Mesenchymal stem cell (in vitro differentiated cells and primary cell): ENCODE measurements at places on chromosomes 7 and 10.

DNA sequence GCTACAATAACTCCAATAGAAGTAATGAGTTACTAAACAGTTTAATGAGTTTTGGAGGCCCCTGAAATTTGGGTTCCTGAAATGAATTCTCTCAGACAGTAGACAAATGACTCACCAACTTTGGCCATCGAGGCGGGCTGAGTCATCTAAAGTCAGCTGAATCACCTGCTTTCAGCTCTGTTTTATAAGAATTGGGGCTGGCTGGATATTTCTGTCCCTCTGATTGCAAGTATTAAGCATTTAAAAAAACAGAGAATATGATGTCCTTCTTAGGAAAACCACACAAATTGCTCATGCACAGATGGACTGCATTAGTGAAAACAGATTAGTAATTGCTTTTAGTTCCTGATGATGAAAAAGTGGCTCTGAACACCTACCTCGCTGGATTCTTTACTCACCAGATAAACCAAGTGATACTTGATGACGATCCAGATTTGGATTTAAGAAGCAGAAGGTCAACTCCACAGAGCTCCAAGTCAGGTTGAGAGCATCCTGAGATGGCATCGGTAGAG, 59.1 kb downstream of the ZNF365 start:
- DNase-seq: peak; percentile 73

GRCh38 chr10:78830976-78831375, 237.8 kb upstream of the ZMIZ1 start:
- peak; percentile 14 for DNase-seq

DNA sequence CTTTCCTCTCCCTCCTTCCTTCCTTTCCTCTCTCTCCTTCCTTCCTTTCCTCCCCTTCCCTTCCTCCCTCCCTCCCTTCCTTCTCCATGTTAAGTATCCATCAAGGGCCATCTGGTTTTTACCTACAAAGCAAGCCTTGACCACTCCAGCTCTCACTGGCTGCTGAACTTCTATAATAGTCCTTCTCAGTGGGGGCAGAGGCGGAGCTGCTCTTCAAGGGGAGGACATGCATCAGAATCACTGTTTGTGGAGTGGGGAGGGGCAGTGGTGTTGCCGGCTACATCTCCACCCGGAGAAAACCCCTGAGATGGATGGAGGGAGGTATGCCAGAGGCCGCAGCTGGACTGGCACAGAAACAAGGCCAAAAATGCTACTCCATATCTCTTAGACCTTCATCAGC, 25.9 kb downstream of the LAMB1 start:
- no peak for DNase-seq

DNA sequence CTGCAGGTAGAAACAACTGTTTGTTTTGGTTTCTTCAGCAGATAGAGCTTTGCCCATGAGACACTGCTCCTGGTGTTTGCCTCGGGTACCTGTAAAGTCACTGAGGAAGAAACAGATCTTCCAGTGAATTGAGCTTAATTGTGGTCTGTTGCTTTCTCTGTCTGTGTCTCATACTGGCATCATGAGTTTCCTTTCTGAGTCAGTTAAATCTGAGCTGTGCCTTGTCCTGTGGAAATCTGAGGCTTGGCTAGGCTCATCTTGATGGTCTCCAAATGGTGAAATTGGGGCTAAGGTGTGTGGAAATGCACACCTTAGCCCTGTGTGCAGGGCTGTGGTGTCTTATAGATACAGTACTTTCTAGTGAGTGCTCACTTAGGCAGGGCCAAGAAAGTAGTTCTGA, 67.4 kb downstream of the GBF1 start:
- peak; percentile 24 for DNase-seq

GRCh38 chr10:93219347-93219746, 145.7 kb downstream of the CYP26A1 start:
- peak; percentile 85 for DNase-seq
